Fibroblast of the aortic adventitia (primary cell): ENCODE measurements at places on chromosomes 1 and 21. TPM values are rescaled to one million over a fixed set of nuclear protein-coding genes. Genes with fewer than 3 reads are reported as not detected.

DNA sequence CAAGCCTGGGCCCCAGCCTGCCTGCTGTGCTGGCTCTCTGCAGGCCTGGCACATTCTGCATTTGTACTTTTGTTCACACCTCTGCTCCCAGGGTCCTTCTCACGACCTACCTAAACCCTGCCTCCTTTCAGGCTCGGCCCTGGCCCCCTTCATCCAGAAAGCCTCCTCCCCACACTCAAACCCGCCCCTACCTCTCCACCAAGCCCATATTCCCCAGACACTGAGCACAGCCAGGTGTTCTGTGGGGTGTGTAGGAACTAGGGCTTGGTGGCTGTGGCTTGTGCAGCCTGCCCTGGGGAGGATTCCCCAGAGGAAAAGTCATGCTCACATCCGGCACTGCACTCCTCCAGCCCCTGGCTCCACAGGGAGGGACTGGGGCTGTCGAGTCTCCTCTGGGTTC, 8.2 kb upstream of the MIXL1 start:
- no peak for DNase-seq

DNA sequence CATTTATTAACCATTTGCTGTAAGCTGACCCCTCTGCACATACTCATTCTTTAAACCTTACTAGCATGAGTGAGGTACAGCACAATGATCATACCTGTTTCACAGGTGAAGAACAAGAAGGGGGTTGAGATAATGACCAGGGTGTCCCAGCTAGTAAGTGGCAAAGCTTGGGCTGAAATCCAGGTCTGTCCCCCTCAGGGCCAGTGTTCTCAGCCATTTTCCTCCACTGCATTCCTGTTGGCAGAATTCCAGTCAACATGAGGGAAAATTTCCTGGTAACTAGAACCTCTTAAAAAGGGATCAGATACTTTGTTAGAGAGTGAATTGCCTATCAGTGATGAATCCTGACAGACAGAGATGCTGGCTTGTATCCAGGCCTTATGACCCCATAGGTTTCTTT, 48.1 kb downstream of the SPATA46 start:
- no peak for DNase-seq

DNA sequence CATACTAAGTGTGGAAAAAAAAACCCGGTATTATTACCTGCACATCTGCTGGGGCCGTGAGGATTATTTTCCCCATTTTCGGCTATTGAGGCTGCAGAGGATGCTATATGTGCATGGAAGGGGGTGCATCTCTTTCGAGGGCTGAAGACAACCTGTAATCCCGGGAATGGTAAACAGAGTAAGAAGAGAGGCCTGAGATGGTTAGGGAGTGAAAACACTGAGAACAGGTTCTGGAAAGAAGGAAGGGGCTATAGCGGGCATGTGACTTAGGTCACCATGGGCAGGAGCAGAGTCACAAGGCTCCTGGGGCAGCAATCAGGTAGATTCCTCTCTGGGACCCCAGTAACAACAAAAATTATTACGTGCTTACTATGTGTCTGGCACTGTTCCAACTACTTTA, 299.1 kb downstream of the RRAGC start:
- DNase-seq: no peak

DNA sequence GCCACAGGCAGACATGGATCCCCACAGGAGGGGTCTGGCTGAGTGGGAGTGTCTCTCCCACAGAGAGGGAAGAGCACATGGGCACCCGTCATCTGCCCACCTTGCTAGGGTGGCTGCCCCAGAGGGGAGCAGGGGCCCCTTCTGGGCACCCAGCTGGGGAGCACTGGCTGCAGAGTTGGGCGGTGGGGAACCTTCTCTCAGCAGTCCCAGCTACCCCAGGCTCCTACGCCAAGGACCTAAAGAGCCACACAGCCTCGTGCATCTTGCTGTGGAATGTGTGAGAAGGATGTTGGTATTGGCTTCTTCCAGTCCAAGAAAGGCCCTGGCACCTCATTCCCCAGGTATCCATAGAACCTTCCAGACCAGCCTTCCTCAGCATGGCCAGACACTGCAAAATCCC, 250.6 kb upstream of the VAMP3 start:
- DNase-seq: no peak

GRCh38 chr1:55275941-55276341, 60.8 kb upstream of the USP24 start:
- DNase-seq: peak; percentile 54

DNA sequence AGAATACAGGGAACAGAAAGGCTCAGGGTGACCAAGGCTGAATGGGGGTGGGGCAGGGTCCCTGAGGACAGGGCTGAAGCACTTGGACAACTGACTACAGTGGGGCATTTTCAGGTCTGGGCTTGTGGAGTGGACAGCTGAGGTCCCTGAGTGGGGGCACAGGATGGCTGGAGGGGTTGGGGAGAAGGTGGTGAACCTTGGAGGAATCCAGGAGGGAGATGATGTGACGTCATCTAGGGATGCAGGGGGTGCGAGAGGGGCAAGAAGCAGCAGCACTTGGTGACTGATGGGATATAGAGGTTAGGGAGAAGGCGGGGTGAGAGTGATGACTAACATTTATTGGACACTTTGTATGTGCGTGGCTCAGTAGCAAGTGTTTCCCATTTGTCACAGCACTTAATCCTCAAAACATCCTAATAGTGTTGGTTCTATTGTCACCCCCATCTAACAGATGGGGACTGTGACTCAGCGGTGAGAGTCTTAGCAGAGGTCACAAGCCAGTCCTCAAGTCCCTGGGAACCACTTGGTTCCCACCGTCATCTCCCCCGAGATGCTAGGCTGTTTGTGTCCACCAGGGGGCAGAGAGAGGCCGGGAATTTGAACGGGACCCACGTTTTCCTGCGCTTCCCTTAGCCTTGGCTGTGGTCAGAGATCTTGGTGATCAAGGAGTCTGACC, 27.9 kb upstream of the BMP8B start:
- DNase-seq: peak; percentile 67

DNA sequence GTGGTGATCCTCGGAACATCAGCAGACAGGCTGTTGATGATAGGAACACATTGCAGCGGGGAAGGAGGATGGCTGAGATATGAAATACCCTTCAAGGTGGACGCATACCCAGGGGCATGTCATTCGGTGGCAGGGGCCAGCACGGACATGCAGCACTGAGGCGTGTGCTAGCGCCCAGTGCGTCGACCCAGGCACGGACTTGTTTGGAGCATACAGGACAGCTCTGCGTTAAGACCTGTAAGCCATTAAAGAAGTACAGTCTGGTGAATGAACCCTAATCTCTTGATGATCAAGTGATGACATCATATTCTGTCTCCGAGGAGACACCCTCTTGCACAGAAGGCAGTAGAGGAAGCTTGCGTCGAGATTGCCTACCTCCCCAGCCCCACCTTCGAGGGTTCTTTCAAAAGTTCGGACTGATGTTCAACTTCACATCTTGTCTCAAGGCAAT, 63.6 kb upstream of the KIF26B start:
- peak; percentile 15 for DNase-seq

DNA sequence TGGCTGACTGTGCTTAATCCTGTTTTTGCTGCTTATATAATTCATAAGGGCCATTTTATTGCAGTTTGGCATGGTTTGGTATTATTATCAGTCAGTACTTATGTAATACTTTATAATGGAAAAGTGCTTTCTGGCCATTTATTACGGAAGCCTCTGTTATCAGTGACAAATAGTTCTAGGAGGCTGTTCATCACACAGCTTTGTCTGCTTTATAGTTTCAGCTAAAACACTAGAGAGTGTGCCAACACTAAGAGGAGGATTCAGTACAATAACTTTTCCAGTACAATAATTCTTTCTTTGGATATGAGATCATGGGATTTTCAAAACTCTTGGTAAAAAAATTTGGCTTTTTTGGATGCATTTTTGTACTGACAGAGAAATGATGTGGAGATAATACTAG, 102.9 kb upstream of the PTGFR start:
- DNase-seq: peak; percentile 94

- DNase-seq: peak; percentile 80
Measured at GRCh38 chr1:192477630-192478029, 97.9 kb upstream of the RGS1 start.

FAM151A gene
- not detected in 2 replicates for total RNA-seq

ADORA3 gene
- not detected in 2 replicates for total RNA-seq
